ENCODE measurements at places on chromosomes 12 and 14.

- DNase-seq, result no peak
Observed at GRCh38 chr12:124704619-124705018, 137.2 kb upstream of the NCOR2 start.

- peak; percentile 14 for DNase-seq
Observed at GRCh38 chr12:52351196-52352059, 15.9 kb downstream of the KRT85 start.

DNA sequence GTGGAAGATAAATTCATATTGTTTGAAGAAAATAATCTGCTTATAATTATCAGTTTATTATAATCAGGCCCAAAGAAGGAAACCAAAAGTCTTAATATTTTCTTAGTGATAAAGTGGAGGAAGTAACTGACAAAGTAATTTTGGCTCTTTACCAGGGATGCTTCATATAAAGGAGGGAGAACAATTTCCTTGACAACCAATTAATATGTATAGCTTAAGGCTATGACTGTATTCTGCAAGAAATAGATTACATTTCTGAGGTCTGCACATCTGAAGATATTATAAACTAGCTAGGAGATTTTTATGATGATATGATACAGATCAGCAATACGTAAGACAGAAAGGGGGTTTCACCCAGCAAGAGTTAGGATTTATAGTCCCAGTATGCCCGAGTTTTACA is 90.8 kb downstream of the BICD1 start:
- DNase-seq, result no peak

DNA sequence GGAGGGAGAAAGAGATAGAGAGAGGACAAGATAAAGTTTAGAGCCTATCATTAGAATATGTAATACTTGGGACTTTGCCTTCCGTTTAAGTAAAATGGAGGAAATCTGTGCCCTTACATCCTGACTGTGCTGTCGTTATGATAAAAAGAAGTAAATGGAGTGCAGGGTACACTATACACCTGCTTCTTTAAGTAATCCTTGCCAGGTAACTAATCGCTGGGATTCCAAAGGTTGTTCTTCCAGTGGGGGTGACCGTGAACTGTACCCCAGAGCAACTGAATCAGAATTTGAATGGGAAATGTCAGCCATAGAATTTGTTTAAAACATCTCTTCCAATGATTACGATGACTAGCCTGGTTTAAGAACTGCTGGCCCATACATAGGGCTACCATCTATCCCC is 126.1 kb upstream of the EEA1 start:
- no peak for DNase-seq

- no peak for DNase-seq
Observed at GRCh38 chr12:111971800-111972199, 41.2 kb downstream of the TMEM116 start.

GRCh38 chr14:20295067-20295466 is 10.7 kb downstream of the TTC5 start:
- no peak for DNase-seq

DNA sequence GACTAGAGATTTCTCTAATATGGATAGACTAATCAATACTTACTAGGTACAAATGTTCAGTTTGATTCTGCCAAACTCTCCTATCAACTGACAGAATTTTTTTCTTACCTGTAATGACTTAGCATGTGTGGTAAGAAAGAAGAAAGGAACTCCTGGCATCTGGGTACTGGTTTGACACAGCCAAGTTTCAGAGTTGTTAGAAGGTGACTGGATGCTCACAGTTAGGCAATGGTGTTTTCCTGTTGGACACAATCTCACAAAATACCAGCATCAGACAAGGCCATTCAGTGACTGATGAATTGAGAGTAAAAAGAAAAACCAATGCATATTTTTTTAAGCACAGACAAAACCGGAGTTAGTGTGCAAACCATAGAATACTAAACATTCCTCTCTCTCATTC is 4.2 kb downstream of the MUCL1 start:
- DNase-seq, result no peak

DNA sequence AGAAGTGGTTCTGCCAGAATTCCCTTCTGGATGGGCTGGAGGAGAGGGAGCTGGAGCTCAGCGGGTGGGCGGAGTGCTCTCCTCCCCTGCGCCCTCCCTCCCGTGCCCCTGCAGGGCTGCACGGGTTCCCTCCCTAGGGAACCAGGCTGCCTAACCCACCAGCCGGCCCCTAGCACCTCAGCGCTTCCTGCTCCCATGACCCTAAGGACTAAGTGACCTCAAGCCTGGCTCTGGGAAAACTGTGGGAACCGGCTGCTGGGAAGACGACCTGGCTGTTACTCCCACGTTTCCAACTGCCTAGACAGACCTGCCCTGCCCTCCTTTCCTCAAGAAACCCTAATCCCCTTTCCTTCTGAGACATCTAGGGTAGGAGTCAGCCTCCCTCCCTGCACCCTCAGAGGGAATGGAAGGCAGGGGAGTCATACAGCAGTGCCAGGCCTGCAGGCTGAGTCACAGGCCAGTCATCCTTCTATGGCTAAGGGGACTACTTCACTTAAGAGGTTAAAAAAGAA is 31.5 kb downstream of the SLC6A12 start:
- no peak for DNase-seq

All from stimulated activated CD4-positive, alpha-beta T cell treated with anti-CD3 and anti-CD28 coated beads, Interleukin-4, amount 100 ng/mL, for 48 hours (primary cell).